ENCODE measurements at places on chromosomes 7 and 10.

DNA sequence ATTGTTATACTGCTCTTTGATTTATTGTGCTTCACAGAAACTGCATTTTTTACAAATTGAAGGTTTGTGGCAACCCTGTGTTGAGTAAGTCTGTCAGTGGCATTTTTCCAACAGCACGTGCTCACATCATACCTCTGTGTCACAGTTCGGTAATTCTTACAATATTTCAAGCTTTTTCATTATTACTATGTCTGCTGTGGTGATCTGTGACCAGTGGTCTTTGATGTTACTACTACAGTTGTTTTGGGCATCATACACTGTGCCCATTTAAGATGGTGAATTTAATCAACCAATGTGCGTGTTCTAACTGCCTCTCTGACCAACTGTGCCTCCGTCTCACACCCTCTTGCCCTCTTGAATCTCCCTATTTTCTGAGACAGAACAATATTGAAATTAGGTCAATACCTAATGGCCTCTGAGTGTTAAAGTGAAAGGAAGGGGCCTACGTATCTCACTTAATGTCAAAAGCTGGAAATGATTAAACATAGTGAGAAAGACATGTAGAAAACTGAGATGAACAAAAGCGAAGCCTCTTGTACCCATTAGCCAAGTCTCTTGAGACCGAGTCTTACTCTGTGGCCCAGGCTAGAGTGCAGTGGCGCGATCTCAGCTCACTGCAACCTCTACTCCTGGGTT lies 20.2 kb upstream of the ASL start:
- no peak for DNase-seq

DNA sequence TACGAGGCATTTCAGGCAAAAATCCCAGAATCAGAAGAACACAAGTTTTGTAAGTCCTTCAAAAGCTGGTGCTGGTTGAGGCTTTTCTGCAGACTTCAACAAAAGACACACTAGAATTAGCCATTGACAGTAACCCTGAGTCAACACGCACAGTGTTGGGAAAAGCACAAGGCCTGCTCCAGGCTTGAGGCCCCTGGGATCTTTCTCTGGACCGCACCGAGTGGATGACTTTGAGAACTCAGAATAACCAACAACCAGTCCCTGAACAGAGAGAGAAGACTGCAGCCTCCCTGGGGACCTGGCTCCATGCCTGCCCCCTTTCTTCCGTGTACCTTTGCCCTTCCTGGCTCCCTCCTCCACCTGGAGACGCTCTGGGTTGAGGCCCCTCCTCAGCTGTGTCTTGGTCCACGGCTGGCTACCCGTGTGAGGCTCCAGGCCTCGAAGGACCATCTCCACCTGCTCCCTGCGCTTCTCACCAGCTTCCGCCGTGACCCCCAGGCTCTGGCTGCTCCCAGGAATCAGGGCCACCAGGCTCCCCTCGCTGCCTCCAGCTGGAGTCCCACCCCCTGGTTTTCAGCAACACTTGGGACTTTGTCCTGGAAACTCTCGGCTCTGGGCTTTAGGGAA lies 28.4 kb downstream of the DIP2C start:
- peak; percentile 37 for DNase-seq

GRCh38 chr10:71273506-71273905 lies 45.6 kb upstream of the SLC29A3 start:
- no peak for DNase-seq

DNA sequence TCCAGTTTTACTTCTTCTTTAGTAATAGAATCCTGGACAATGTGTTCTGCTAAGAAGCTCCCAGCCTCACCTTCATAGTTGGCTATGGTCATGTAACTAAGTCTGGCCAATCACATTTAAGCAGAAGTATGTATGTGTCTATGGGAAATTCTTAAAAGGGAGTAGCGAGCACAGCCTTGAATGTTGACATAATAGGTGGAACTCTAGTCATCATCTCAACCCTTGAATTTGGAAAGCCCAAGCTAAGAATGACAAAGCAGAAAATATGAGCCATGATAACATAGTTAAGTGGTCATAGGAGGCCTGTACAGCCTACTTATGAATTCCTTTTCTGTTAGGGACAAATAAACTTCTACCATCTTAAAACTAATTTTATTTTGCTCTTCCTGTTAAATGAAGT lies 134.1 kb downstream of the MAGI2 start:
- DNase-seq: no peak

DNA sequence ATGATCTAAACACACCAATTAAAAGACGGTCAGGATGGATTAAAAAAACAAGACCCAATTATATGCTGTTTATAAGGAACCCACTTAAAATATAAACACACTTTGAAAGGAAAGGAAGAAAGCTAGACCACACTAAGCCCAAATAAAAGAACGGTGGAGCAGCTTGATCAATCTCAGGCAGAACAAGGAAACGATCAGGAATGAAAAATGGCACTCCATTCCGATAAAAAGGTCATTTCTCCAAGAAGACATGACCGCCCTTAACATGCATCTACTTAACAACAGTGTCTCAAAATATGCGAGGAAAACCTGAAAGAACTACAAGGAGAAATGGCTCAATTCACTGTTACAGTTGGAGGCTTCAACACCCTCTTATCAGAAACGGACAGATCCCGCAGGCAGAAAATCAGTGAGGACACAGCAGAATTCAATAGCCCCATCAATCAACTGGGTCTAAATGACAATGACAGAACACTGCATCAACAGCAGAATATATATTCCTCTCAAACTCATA lies 210.0 kb downstream of the MAD1L1 start:
- DNase-seq: no peak

DNA sequence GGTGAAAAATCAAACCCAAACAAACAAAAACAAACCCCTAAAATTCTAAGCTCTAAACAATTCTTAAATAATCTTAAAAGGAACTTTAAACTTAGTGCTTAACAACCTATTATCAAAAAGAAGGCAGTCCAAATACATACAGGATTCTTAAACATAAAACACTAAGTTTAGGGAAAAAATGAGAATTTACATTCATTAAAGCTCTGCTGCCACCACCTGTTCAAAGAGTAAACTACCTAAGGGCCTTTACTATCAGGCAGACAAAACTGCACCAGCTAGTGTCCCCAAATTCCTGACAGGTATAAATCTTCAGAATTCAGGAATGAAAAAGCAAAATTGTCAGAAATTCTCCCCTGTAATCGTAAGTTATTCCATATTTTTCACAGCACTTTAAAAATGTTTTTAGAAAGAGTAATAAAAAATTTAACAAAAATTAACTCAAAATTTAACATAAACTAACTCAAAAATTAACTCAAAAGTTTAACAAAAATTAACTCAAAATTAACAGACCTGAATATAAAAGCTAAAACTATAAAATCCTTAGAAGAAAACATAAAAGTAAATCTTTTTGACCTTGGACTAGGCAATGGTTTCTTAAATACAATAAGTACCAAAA lies 55.1 kb downstream of the PDZD8 start:
- peak; percentile 36 for DNase-seq

GRCh38 chr7:80372415-80372814 lies 139.4 kb downstream of the GNAT3 start:
- DNase-seq: no peak

DNA sequence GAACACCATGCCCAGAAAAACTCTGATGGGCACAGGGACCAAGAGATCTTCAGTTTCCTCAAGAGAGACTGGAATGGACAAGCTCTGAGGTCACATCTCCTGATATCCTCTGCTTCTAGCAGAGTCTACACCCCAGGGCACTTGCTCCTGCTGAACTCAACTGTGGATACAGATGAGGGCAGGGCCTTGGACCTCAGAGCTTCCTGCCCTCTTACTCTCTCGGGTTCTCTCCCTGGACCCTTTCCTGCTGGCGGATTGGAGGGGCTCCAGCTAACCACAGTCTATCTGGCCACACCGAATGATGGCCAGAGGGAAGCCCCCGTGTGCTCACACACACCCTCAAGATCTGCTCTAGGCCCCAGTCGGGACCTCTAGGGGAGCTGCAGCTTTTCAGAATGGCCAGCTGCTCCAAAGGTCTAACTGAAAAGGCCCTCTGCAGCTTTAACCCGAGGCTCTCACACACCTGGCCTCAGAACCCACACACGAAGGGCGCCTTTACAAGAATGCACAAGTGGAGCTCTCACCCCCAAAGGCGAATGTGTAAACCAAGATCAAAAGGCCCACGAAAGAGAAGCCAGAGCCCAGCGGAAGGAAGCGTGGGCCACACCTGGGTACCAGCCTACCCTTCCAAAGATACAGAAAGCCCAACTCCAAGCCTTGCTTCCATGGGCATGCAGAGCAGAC lies 65.5 kb downstream of the FAM53B start:
- DNase-seq: no peak
